ENCODE measurements at places on chromosomes 2 and 18.
A peak's percentile ranks its signal among the peaks of the same experiment; 100 is the strongest.

- DNase-seq: no peak
Measured at GRCh38 chr2:157180359-157180758, 77.1 kb upstream of the GALNT5 start.

DNA sequence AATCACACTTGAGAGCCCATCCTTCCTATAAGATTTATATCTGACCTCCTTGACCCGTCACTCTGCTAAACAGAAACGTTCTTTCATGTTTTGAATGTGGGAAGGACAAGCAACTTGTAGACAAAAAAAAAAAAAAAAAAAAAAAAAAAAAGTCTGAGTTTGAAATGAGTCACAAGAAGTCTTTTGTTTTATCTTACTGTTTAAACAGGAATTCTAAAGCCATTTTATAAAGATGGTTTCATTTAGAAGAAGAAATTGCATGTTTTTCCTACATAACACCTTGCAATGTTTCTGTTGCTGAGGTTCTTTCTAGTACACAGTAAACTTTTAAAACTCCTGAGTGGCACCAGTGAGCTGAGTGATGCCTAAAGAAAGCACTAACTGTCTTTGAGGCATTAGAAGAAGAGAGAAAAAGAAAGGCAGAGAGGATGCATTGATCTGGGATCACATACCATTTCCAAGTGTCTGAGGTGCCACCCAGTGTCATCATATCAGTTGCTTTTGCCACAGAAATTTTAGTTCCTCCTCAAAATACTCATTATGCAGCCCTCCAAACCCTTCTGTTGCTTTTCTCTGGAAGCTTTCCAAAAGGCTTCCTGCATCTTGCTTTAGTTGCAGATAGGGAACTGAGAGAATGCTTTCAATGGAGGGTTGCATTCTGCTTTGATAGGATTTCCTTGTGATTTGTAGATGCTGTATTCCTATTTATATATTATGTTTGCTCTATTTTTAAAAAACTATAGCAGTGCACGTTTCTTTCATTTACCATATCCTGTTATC, 69.1 kb downstream of the ACVR2A start:
- peak; percentile 7 for DNase-seq

DNA sequence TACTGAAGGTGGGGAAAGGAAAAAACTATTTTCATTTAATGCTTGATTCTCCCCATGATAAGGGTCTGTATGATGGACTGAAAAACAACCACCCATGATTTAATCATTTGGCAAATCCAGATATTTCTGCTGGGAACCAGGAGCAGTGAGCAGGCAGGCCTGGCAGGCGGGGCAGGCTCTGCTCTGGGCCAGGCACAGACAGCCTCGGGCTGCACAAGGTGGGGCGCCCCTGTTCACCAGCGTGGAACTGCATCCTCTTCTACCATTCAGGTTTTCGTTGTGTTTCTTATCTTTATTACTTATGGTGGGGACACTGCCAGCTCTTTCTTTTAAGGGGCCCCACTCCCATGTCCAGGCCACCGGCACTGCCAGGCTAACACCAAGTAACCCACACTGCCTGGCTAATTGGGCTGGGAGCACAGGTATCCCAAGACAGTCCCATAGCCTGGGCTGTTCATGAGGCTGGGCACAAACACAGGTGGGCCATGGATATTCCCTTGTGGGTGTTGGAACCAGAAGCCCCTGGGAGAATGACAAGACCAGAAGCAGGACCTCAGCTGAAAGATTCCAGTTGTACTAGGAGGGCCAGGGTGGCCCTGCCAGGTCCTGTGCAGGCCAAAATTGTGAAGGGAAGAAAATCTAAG, 57.1 kb upstream of the RALBP1 start:
- DNase-seq: no peak

DNA sequence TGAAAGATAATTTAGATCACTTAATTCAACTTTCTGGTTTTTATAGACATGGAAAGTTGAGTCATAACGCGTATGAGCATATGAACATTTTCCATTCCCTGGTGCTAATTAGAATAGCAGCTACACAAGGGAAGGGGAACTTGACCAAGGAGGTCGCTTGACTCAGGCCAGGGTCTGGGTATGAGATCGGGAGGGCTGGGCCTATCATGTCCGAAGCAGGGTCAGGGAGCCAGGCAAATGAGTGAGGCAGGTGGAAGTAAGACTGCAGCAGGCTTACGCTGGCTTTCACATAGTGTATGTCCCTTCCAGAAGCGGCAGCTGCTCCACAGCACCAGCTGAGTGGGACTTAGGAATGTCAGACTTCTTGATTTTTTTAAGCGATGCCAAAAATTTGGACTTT, 14.7 kb downstream of the RALB start:
- no peak for DNase-seq

DNA sequence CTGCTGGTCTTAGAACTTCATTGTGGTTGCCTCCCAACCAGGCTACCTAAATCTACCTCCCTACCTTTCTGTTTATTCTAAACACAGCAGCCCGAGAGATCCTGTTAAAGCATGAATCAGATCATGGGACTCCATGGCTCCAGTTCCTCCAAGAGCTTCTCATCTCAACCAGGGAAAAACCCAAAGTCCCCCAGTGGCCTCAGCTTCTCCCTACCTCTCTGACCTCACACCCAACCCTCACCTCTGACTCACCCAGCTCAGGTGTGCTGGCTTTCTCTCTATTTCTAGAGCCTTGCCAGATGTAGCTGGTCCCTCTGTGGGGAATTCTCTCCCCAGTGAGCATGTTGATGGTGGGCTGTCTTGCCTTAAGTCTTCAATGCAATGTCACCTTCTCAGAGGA, 93.8 kb upstream of the COPS8 start:
- DNase-seq: no peak

DNA sequence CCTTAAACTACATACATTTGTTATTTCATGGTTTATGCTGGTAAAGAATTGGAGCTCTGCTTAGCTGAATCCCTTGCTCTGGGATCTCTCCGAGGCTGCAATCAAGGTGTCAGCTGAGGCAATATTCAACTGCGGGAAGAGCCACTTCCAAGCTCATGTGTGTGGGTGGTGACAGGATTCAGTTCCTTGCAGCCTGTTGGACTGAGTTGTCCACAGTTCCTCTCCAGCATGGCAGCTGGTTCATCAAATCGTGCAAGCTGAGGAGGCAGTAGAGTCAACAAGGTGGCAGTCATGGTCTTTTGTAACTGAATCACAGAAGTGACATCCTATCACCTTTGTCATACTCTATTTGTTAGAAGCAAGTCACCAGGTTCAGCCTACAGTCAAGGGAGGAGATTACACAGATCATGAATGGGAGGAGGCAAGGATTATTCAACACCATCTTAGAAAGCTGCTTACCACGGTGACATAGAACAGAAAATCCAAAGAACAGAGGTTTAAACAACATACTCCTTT, 56.9 kb downstream of the CTIF start:
- no peak for DNase-seq

DNA sequence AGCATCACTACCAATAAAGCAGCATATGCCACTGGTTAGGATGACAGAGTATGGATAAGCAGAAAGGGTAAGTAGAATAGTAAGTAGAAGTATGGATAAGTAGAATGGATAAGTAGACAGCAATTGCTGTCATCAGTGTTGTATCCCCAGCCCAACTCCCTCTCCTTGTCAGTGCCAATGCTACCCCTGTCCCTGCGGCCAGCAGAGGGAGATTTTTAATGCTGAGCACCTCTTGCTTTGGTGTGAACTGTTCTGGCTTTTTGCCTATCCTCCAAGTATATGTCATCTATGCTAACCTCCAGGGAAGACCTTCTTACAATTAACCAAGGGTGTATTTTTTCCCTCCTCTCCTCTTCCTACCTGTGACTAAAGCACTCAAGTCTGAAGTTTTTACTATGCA, 136.7 kb upstream of the SPHKAP start:
- peak; percentile 17 for DNase-seq

DNA sequence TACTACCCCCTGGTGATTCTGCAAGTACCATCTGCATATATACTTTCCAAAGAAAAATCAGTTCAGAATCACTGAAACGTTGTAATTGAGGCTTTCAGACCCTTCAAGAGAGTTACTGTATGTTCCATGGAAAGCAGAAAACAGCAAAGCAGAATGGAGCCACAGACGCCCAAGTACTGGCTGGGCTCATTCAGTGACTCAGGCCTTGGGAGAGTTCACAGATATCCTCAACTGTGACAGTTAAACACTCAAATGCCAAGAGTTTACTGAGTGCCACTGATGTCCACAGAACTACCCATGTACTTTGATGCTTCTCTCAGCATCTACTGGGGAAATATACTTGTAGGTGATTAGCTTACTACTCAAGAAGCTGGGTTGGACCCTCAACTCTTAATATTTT, 303.4 kb downstream of the TCF4 start:
- DNase-seq: no peak

DNA sequence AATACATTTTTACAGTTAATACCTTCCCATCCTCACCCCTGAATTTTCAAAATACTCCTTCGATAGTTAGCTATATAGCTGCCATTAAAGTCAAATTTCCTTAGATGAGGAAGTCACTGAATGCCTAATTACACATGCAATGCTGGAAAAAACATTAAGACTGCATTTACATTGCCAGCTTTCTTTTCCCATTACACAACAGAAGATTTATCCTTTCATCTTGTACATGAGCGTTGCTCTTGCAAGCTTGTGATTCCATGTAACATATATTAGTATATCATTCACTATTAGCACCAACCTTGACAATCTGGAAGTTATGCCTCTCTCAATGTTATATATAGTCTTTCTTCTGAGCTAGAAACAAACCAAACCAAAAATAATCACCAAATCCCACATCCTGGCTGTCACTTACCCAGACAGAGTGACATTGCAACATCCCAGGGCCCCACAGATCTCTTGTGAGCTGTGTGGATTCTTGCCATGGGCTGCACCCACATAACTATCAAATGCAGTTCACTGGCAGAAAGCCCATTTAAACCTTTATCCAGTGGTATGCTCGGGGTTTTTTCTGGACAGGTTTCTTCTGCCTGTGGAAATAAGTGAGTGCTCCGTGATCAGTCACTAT, 79.2 kb upstream of the PAPOLG start:
- DNase-seq: no peak

GRCh38 chr2:180647621-180648020, 332.8 kb upstream of the UBE2E3 start:
- no peak for DNase-seq
